Breast epithelium (tissue), 4 donors: ENCODE measurements at places on chromosomes 4 and X.
A peak's percentile ranks its signal among the peaks of the same experiment; 100 is the strongest.

- no peak overlapping the region for H3K27ac ChIP-seq
- no peak for DNase-seq
- no peaks in the 10 kb centered on the region for H3K4me1 ChIP-seq
- no peak overlapping the region for H3K4me3 ChIP-seq
- no peaks in the 10 kb centered on the region for H3K36me3 ChIP-seq
- peaks cover 42% of the 10 kb centered on the region for H3K27me3 ChIP-seq
Observed at GRCh38 chrX:40950546-40950945, 134.7 kb upstream of the USP9X start.

DNA sequence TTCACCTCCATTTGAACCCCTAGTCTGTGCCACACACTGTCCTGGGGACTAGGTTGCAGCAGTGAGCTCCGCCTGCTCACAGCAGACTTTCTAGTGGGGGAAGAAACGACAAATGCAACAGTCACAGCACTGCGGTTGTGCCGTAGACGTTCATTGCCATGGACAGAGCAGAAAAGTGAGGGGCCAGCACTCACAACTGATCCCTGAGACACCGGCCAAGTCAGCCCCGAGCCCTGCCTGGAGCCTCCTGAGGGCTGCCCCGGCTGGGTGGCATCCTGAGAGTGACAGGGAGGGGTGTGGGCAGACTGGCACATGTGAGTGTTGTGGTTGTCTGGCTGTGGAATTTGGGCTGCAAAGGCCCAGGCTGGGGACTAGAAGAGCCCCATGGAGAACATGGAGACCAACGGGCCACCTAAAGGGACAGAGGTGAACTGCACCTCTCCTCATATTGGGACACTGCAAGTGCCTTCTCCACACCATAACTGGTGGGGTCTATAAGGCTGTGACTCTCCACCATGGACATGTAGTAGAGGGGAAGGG is 4.6 kb downstream of the DUSP9 start:
- H3K27me3 ChIP-seq = no peaks in the 10 kb centered on the region
- H3K27ac ChIP-seq = no peak overlapping the region
- no peaks in the 10 kb centered on the region for H3K36me3 ChIP-seq

GRCh38 chr4:76753814-76754213 is 144.1 kb downstream of the SOWAHB start:
- H3K4me3 ChIP-seq = no peak overlapping the region
- H3K4me1 ChIP-seq = peaks cover 10% of the 10 kb centered on the region
- DNase-seq = no peak
- peaks cover 12% of the 10 kb centered on the region for H3K36me3 ChIP-seq
- peak overlapping the region; percentile 34 for H3K27ac ChIP-seq
- no peaks in the 10 kb centered on the region for H3K27me3 ChIP-seq

GRCh38 chr4:7902101-7902553 is 37.5 kb downstream of the AFAP1 start:
- peak overlapping the region; percentile 3 for H3K27ac ChIP-seq
- H3K4me3 ChIP-seq = no peak overlapping the region
- no peaks in the 10 kb centered on the region for H3K4me1 ChIP-seq
- DNase-seq = no peak
- H3K36me3 ChIP-seq = no peaks in the 10 kb centered on the region
- no peaks in the 10 kb centered on the region for H3K27me3 ChIP-seq

DNA sequence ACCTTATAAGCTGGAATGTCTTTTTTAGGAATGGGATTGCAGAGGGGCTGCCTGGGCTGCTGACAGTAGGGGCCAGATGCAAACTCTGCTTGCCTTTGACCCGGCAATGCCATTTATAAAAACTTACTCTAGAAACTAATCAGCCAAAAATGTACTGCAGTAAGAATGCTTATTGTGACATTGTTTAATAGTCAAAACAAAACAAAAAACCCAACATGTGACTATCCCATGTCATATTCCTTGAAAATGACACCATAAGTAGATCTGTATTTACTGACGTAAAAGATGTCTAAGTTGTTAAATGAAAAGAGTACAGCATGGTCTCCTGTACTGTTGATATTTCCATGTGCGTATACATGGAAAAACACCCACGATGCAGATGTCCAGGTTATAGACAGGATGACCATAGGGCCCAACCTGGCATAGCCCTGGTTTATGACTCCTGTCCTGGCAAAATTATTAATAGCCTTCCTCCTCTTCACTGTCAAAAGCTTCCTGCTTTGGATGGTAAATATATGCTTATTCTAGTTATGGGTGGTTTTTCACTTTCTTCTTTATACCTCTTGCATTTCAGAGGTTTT is 138.9 kb downstream of the PTTG2 start:
- H3K4me3 ChIP-seq = no peak overlapping the region
- H3K27me3 ChIP-seq = no peaks in the 10 kb centered on the region
- H3K4me1 ChIP-seq = no peaks in the 10 kb centered on the region
- no peaks in the 10 kb centered on the region for H3K36me3 ChIP-seq
- no peak for DNase-seq

DNA sequence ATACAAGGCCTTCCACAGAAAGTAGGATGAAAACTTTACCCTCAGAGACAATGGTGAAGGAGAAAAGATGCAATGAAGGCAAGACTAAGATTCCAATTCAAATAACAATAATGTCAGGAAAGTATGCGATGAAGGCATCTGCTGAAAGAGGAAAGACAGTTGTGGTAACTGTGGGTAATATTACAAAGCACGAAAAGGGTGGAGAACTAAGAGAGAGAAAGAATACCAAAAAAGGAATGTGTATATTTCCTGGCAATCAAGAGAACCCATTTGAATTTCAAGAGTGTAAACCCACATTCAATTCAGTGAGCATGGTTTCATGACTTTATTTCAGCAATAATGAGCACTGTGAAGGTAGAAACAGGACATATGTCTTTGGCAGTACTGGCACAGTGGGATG is 225.5 kb downstream of the PALLD start:
- DNase-seq = no peak
- H3K27me3 ChIP-seq = no peaks in the 10 kb centered on the region
- peak overlapping the region; percentile 4 for H3K27ac ChIP-seq
- H3K36me3 ChIP-seq = no peaks in the 10 kb centered on the region

- H3K27ac ChIP-seq = no peak overlapping the region
- no peak overlapping the region for H3K4me3 ChIP-seq
- no peaks in the 10 kb centered on the region for H3K36me3 ChIP-seq
- DNase-seq = no peak
Observed at GRCh38 chr4:169042608-169043007, 32.6 kb upstream of the CBR4 start.

DNA sequence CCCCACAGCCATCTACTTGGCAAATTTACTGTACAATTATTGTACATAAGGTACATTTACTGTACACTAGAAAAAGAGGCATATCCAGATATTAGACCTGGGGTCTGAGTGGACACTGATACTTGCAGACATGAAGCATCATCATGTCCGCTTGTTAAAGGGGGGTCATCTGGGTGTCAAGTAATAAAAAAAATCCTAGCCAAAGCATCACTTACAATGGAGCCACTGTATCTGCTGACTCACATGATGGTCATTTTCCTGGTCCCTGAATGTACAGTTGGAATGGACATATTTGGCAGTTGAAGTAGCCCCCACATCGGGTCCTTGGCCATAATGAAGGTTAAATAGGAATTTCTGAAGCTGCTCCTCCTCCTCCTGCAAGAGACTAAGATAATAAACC is 228.8 kb downstream of the THOC2 start:
- no peak overlapping the region for H3K27ac ChIP-seq
- no peaks in the 10 kb centered on the region for H3K4me1 ChIP-seq
- no peak overlapping the region for H3K4me3 ChIP-seq
- H3K27me3 ChIP-seq = no peaks in the 10 kb centered on the region
- DNase-seq = no peak

- H3K4me1 ChIP-seq = no peaks in the 10 kb centered on the region
- no peaks in the 10 kb centered on the region for H3K27me3 ChIP-seq
- DNase-seq = peak; percentile 23
- no peaks in the 10 kb centered on the region for H3K36me3 ChIP-seq
- no peak overlapping the region for H3K27ac ChIP-seq
- H3K4me3 ChIP-seq = no peak overlapping the region
Observed at GRCh38 chrX:44012484-44013096, 39.4 kb upstream of the NDP start.

DNA sequence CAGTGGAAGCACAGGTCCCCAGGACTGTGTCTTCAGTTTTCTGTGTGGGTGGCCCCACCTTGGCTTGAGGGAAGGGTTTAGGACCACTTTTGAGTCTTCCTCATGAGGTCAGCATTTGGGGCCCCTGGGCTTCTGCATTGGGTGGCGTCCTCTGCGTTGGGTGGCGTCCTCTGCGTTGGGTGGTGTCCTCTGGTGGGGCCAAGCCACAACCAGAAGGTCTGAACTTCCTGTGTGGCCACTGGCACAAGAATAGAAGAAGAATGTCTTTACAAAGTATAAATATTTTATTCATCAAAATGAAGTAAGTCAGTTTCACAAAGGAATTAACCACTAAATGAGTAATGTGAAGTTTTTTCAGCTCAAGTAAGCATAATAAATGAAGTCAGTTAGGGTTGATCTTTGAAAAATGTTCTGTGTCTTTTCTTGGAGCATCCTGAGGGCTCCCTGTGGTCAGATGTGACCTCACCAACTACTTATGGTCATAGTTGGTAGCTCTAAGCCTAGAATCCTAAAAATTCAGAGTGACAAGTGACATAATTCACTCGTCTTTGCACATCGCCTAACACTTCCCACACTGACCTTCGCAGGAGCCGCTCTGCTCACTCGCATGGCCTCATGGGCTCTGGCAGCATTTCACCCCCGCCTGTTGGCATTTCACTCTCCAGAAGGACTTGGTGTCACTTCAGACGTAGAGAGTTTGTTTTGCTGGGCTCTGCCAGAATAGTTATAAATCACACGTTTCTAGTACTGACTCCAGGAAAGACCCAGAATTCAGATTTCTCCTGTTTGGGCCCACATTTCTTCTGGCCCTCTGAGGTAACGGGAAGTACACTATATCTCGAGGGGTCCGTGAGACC is 39.0 kb upstream of the HGFAC start:
- no peak overlapping the region for H3K4me3 ChIP-seq
- H3K36me3 ChIP-seq = no peaks in the 10 kb centered on the region
- no peaks in the 10 kb centered on the region for H3K4me1 ChIP-seq
- no peaks in the 10 kb centered on the region for H3K27me3 ChIP-seq
- DNase-seq = no peak
- no peak overlapping the region for H3K27ac ChIP-seq

- no peaks in the 10 kb centered on the region for H3K36me3 ChIP-seq
- H3K27ac ChIP-seq = peak overlapping the region; percentile 84
- H3K27me3 ChIP-seq = no peaks in the 10 kb centered on the region
- peak overlapping the region; percentile 85 for H3K4me3 ChIP-seq
Observed at GRCh38 chr4:5710065-5710960, 688 bp upstream of the EVC start.

DNA sequence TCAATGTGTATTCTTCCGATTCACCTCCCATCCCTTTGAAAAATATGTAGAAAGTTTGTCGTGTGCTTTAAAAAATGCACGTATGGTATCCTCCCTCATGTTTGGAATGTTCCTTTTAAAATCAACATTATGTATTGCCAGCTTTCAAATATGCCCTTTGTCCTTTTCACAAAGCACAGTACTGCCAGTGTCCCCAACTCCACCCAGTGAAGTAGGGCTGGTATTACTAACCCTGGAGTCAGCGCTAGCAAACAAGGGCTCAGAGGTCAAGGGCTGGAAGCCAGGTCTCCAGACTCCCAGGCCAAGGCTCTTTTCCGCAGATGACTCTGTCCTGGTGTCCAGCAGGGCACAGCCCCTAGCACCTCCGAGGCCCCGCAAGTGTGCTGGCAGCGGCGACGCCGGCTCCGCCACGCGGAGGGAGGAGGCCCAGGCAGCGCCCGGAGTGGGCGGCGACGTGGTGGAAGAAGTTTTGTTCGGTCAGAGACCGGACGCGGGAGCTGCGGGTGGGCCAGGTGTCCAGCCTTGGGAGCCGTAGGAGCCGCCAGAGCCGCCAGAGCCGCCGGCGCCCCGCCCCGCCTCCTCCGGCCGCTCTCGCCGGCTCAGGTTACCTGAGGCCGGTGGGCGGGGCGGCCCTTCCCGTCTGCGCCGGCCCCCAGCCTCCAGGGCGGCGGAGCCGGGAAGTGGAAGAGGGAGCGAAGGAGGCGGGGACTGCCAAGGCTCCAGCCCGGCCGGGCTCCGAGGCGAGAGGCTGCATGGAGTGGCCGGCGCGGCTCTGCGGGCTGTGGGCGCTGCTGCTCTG is at the start of gene IL13RA1:
Gene IL13RA1 (plus strand): TSS at position 720 of the 799 bp plus-strand sequence. CDS start 33 bp downstream, at position 753.
- peak; percentile 85 for DNase-seq
- H3K27ac ChIP-seq = peak within 1 kb of the TSS; percentile 99
- H3K4me3 ChIP-seq = peak within 1 kb of the TSS; percentile 89
- no peaks in the 10 kb centered on the region for H3K4me1 ChIP-seq
- no peaks in the 10 kb centered on the region for H3K27me3 ChIP-seq

DNA sequence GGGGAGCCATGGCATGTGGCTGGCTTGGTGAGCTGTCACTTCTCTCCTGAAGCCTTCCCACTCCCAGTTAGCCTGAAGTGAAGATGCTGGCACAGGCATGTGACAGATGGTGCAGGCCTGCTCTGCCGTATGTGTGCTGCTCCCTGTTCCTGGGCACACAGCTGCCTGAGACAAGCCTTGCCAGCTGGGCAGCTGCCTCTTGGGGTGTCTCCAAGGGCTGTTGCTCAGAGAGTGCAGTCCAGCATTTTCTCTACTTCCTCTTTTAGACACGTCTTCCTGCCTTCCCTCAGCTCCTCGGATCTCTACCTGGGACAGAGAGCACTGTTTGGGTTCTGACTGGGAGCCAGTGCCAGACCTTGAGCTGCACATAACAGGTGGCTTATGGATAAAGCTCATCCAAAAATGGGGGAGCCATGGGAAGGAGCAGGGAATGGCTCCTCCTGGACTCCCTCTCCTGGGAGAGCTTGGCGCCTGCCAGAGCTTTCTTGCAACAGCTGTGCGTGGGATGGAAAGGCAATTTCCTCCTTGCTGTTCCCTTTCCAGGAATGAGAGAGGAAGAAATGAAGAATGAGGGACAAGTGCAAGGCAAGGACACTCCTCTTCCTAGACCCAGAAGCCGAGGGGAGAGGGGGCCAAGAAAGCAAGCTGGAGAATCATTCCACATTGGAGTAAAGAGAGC is 132.9 kb downstream of the MSL3 start:
- no peaks in the 10 kb centered on the region for H3K36me3 ChIP-seq
- no peak overlapping the region for H3K4me3 ChIP-seq
- no peak overlapping the region for H3K27ac ChIP-seq
- DNase-seq = no peak
- H3K27me3 ChIP-seq = peaks cover 25% of the 10 kb centered on the region

DNA sequence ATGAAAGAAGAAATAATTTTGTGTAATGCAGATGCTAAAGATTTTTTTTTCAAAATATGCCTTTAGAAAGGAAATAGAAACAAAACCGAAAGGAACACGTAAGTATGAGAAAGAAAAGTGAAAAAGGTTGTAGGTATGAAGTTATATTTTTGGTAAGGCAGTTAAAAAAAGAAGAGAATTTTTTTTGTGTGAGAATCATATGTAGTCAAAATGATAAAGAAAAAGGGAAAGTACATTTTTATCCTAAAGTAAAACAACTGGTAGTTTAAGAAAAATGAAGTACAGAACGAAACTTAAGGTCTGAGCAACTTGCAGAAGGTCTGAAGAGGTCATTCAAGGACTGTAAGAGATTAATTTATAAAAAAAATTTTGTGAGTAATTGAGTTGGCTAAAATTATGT is 164.0 kb upstream of the TRAM1L1 start:
- H3K4me3 ChIP-seq = no peak overlapping the region
- H3K4me1 ChIP-seq = no peaks in the 10 kb centered on the region
- H3K27ac ChIP-seq = no peak overlapping the region
- no peak for DNase-seq
- H3K27me3 ChIP-seq = no peaks in the 10 kb centered on the region
- no peaks in the 10 kb centered on the region for H3K36me3 ChIP-seq
